ENCODE measurements at places on chromosomes 3 and 15. TPM values are rescaled to one million over a fixed set of nuclear protein-coding genes. Genes with fewer than 3 reads are reported as not detected.

- H3K27ac ChIP-seq = peak overlapping the region; percentile 64
- H3K27me3 ChIP-seq = no peaks in the 10 kb centered on the region
- H3K36me3 ChIP-seq = no peaks in the 10 kb centered on the region
- DNase-seq = no peak
- H3K4me1 ChIP-seq = peaks cover 26% of the 10 kb centered on the region
Observed at GRCh38 chr3:187985647-187986046, 168.3 kb upstream of the LPP start.

DNA sequence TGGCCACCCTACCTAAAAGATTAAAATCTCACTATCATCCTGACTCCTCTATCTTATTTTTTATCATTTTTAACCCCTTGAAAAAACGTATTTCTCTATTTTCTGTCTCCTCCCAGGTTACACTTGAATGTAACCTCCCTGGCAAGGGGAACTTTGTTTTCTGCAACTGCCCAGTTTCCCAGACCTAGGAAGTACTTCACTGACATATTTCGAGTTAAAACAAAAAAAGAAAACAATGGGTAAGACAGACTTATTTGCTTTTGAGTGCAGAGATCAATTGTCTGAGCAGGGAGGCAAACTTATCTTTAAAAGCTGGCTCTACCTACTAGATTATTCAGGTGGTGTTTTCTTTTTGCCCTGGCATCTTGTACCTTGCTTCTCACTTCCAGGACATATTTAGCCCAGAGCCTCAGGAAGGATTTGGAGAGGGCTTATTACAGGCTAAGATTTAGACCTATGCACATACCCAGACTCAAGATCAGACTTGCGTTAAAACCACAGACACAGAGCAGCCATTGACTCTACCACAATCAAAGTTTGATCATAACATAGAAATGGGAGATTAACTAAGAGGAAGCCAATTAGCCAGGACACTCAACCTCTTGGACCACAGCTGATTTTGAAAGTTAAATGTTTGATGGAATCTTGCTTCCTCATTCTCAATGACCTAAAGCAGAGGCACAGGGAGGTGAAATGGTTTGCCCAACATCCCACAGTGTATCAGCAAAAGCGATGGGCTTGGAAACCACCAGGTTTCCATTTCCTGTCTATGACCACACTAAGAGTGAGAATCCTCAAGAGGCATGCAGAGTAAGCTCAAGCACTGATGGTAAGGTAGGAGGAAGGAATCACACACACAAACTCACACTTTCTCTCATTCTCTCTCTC, 169.5 kb upstream of the THBS1 start:
- H3K36me3 ChIP-seq = no peaks in the 10 kb centered on the region
- H3K4me3 ChIP-seq = no peak overlapping the region
- no peak for DNase-seq
- H3K27ac ChIP-seq = no peak overlapping the region

DNA sequence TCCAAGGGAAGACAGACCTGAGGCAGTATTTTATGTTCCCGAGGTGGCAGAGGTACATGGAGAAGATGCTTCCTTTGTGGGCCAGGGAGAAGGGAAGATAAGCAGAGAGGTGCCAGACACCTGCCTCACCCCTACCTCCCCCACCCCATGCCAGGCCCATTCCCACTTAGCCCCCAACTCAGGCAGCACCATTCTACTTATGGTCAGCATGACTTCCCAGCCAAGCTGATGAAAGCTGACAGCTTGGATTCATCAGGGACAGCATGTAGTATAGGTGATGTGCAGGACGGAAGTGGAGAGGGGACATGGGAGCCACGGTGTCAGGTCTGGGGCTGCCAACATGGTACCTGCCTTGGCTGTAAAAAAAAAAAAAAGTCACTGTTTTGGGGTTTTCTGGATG, 57.5 kb upstream of the CSPG4 start:
- H3K27ac ChIP-seq = no peak overlapping the region
- no peak overlapping the region for H3K4me3 ChIP-seq
- DNase-seq = no peak

Gene CFAP91
- 0.48 TPM for total RNA-seq

Gene COLQ
- total RNA-seq = 0.79 TPM

Gene LSMEM2
- total RNA-seq = 0.55 TPM

Data from PC-9 (cell line).